ENCODE measurements at places on chromosomes 5 and 9.

GRCh38 chr9:9504869-9505268 lies 1107.9 kb downstream of the PTPRD start:
- no peak for DNase-seq

GRCh38 chr9:113929634-113930389 lies 53.7 kb downstream of the ZNF618 start:
- DNase-seq = no peak

DNA sequence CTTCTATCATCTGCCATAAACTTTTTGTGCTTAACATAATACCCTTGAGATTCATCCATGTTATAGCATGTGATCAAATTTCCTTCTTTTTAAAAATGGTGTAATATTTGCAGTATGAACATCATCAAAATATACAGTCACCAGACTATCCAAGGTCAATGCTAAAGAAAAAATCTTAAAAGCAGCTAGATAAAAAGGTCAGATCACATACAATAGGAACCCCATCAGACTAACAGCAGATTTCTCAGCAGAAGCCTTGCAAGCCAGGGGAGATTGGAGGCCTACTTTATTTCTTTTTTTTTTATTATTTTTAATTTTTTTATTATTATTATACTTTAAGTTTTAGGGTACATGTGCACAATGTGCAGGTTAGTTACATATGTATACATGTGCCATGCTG lies 37.2 kb downstream of the FAM170A start:
- no peak for DNase-seq

DNA sequence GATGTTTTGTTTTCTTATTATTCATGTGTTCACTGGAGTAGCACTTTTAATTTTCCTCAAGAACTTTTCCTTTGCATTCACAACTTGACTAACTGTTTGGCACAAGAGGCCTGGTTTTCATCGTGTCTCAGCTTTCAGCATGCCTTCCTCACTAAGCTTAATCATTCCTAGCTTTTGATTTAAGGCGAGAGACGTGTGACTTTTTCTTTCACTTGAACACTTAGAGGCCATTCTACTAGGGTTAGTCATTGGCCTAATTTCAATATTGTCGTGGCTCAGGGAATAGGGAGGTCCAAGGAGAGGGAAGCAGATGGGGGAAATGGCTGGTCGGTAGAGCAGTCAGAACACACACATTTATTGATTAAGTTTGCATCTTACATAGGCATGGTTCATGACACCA lies 94.0 kb downstream of the ZNF462 start:
- no peak for DNase-seq

- no peak for DNase-seq
These were observed 59.1 kb downstream of the ZNF462 start for GRCh38 chr9:106922026-106922425.

GRCh38 chr5:176658817-176659511 lies 11.7 kb downstream of the TSPAN17 start:
- no peak for DNase-seq

- DNase-seq = no peak
These were observed 197.5 kb downstream of the MAPKAP1 start for GRCh38 chr9:125509476-125509875.

- no peak for DNase-seq
These were observed 61.0 kb downstream of the TRIO start for GRCh38 chr5:14204011-14204670.

GRCh38 chr9:134421888-134422287 lies 95.6 kb downstream of the RXRA start:
- DNase-seq = no peak

DNA sequence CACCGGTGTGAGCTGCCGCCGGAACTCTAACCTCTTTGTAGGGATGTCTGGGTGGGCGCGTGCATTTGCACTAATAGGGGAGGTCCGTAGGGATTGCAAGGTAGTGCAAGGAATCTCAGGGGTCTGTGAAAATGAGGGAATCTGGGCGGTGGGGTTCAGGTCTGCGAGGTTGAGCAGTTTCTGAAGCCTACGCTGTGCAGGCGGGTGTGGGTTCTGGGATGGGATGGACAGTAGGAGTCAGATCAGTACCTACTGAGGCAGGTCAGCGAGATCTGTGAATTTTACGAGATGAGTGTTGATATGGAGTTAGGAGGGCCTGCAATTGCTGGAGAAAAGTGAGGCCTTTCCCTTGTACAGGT lies 856 bp upstream of the ATOSB start:
- no peak for DNase-seq

DNA sequence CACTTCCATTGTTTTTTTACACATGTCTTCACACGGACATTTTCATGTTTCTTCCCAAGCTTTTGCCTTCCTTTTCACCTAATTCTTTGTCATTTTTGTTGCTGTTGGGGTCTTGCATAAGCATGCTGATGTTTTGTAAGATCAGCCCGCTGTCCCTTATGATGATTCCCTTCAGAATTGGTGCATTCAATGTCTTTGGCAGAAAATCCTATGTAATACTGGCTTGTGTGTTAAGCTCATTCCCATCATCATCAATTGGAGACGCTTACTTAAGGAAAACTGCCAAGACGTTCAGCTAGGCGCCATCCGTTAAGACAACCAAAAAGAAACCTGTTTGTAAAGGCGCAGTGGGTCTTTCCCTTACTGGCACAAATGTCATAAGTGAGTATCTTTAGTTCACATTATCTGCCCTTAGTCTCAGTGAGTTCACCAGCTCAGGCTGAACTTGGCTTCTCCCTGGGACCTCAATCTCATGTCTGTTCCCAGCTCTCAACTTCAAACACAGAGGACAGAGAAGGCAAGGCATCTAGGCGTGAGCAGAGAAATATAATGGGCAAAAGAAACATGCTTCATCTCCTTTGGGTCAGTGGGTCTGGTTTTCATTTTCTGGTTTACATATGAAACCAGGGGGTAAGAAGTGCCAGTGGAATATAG lies 97.9 kb downstream of the EFNA5 start:
- no peak for DNase-seq

DNA sequence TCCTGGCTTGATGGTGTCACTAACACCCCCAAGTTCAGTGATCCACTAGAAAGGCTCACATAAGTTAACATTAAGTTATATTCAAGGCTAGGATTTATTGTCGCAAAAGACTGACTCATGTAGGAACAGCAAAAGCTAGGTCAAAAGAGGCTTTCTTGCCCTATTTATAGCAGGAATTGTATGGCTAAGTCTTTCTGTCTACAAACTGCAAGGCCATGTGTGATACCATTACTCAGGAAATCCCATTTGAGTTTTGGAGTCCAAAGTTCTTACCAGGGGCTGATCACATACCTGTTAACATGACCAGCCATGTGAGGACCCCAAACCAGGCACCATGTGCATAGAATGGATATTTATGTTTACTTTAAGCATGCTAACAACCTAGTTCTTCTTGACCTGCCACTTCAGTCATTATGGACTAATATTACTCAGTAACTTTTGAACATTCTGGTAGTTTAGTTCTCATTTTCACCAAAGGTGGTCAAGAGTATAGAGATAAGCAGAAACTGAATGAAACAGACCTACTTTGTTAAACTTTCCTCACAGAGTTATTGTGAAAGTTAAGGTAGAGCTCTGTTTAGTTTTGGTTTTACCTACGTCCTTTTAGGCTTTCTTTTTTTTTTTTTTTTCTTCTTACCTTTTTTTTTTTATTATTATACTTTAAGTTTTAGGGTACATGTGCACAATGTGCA lies 281.1 kb downstream of the FER start:
- no peak for DNase-seq

DNA sequence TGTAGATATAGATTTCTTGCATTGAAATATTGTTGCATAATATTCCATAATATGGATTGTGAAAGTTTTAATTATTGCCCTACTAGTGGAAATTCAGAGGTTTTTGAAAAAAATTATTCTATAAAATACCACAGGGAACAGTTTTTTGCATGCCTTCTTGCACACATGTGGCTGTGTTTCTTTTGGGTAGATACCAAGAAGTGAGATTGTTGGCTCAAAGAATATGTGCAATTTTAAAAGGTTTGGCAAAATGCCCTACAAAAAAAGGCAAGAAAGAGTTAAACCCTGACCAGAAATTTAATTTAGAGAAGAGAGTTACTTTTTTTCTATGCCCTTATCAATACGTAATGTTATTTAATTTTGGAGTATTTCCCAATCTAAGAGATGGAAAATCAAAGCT lies 270.8 kb upstream of the DAPK1 start:
- no peak for DNase-seq

GRCh38 chr9:38687992-38688391 lies 31.9 kb downstream of the FAM240B start:
- DNase-seq = no peak

DNA sequence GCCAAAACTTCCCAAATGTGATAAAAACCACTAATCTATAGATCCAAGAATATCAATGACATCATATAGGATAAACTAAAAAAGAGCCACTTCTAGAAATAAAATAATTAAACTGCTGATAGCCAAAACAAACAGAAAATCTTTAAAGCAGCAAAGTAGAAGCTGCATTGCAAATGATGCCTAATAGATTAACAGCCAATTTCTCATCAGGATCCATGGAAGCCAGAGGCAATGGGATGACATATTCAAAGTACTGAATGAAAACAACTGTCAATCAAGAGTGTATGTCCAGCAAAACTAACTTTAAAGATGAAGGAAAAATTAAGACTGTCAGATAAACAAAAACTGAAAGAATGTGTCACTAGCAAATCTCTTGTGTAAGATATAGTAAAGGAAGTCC lies 224.8 kb downstream of the PSAT1 start:
- DNase-seq = no peak

DNA sequence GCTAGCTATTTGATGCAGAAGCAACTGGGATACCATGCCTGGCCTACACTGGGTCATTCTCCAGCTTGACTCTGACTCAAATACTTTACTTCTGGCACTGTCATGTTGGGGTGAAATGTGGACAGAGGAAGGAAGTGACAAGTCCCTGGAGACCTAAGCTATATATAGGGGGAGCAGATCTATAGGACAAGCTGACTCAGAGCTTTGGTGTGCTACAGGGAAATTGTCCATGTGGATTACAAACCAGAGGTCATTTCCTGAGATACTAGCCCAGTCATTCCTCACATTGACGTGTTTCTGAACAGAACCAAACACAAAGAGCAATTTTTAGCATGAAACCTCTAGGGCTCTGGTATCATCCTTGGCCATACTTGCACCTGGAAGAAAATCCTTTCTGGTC lies 531.6 kb upstream of the CLINT1 start:
- DNase-seq = no peak

GRCh38 chr9:137955586-137955985 lies 78.0 kb downstream of the CACNA1B start:
- DNase-seq = no peak

DNA sequence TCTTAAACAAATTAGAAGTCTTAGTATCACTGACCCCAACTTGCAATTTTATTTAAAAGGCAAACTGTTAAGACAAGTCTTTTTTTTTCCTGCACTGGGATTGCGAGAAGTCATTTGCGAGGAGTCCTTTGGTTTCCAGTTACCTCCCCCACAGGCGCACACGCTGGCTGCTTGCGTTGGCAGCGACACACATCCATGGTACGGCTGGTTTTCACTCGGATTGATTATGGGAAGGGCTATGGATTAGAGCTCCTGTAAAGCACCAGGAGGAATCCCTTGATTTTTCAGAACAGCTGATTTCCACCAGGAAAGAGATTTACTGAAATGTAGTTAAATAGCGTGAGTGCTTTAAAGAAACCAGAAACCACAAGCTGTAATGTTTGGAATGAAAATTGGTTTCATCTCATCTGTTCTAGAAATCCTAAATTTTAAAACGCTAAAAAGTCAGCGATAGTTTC lies 737 bp downstream of the SLC1A3 start:
- no peak for DNase-seq

DNA sequence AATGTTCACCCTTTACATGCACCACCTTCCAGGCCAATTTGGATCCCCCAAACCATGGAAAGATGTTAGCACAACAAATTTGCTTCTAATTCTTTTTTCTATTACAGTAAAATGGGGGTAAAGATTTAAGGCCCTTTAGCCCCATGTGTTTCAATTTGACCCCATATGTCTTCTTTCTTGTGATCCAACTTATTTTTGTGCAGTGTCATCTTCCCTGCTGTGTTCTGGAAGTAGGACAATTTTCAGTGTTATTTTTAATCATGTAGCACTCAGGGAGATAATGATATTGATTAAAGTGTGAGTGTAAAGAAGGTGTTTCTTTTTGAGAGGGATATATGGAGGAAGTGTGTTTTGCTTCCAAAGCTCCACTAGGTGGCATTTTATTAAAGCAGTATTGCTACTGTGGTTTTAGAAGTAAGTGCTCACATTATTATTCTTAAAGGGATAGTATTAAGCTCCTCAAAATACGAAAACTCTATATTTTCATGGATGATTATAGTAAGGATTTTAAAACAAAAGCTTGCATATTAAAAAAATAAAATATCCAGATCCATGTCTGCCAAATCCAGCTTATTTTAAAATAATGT lies 118.7 kb upstream of the ATP10B start:
- no peak for DNase-seq

GRCh38 chr5:149223081-149223848 lies 48.4 kb upstream of the AFAP1L1 start:
- no peak for DNase-seq

GRCh38 chr9:126633881-126634558 lies 20.3 kb downstream of the LMX1B start:
- no peak for DNase-seq

GRCh38 chr9:35923927-35924763 lies 14.9 kb downstream of the SPAAR start:
- DNase-seq = no peak

- DNase-seq = no peak
These were observed 2.7 kb downstream of the GCNT4 start for GRCh38 chr5:75049456-75050351.

DNA sequence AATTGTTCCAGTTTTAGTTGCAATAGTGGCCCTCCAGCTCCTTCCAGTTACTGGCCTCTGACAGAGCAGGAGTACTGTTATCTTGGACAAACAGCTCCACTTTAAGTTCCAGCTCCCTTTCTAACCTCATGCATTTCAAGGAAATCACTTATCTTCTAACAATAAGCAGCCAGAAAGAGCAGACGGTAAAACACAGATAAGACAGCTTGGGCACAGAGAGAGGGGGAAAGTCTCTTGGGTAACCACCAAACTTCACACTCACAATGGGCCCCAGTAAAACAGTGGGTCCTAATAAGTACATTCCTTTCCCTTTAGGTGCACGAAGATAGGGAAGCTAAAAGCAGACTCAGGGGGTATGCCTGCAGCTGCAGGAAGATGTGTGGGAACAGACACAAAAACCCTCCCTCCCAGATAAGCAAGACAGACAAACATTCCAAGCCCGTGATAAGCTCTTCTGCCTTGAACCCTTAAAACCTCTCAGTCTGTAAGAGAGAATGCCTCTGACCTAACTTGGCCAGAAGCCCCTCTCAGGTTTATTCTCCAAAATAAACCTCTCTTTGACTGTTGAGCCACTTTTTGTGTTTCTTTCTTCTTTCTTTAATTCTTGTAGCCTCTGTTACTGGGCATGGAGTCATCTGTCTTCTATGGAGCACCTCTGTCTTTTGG lies 30.8 kb downstream of the OR1J1 start:
- no peak for DNase-seq

DNA sequence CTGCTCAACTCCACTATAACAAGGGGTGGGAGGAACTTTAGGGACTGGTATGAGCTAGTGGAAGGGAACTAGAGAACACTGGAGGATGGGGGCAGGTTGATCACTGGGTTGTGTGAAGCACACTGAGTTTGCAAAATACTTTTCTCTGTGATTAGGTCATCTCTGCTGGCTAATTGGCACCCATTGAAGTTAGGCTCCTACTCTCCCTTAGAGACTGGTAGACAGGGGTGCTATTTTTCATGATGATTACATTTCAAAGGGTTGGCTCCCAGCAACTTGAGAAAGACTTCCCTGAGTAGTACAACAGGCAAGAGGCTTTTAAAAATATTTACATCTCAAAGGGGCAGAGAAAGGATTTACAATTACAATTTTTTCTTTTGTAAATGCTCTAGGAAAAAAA lies 50.4 kb upstream of the MTAP start:
- DNase-seq = no peak

GRCh38 chr5:147410496-147411358 lies 99.1 kb downstream of the DPYSL3 start:
- DNase-seq = no peak

Data from esophagus squamous epithelium (tissue), 5 donors.